HepG2 (cell line): ENCODE measurements at places on chromosomes 4 and X. TPM values are rescaled to one million over a fixed set of nuclear protein-coding genes. Genes with fewer than 3 reads are reported as not detected.

DNA sequence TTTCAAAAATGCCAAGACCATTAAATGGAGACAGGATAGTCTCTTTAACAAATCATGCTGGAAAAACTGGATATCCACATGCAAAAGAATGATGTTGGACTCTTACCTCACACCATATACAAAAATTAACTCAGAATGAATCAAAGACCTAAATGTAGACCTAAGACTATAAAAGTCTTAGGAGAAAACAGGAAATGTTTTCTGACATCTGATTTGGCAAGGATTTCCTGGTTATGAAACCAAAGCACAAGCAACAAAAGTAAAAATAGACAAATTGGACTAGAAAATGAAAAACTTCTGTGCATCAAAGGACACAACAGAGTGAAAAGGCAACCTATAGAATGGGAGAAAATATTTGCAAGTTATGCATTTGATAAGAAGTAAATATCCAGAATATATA, 37.6 kb downstream of the ARFIP1 start:
- no peak for DNase-seq

DNA sequence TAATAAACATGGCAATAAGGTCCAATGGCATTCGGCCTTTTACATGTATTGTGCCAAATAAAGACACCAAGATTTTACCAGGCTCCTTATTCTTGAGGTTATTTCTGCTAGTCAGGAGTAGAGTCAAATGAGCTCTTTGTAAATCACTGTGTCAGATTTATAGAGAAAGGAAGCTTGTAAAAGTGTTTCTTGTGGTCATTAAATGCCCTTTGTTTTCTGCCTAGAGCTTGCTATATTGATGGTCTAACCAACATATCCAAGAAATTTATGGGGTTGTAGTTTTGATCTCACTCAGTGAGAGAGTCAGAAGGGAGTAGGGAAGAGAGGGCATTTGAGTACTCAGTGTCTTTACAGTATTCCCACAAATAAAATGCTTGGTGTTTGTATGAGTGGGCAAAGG, 86.2 kb upstream of the FRMPD4 start:
- DNase-seq, result no peak

The CBR4 gene
- total RNA-seq, result 20.7 and 21.9 TPM in 2 replicates

The VCX gene
- not detected in 2 replicates for total RNA-seq

DNA sequence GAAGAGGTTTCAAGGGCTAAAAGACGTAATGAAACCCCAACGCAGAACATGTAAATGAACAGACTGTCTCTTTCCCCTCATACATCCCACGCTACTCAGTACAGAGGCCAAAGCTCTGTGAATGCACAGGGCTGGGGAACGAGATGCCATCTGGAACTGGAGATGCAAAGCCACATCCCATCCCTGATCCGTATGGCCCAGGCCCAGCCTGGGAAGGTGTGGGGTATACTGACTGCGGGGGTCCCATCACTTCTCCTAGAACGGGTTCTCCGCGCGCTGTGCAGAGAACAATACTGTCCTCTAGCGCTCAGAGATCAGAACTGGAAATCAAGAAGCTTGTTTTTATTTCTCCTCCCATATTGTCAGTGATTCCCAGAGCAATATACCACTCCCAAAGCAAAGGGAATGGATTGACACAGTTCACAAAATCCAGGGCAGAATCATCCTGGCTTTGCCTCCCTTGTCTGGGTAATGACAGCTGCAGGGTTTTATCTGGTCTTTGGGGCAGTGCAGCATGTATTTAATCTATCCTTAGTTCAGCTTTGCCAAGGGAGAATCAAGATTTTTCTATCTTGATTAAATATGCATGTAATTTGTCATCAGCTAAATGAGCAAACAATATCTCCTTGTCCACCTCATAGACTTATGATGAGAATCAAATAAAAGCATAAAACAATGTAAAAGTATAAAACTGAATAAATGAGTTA, 47.3 kb upstream of the TLR3 start:
- peak; percentile 30 for DNase-seq

DNA sequence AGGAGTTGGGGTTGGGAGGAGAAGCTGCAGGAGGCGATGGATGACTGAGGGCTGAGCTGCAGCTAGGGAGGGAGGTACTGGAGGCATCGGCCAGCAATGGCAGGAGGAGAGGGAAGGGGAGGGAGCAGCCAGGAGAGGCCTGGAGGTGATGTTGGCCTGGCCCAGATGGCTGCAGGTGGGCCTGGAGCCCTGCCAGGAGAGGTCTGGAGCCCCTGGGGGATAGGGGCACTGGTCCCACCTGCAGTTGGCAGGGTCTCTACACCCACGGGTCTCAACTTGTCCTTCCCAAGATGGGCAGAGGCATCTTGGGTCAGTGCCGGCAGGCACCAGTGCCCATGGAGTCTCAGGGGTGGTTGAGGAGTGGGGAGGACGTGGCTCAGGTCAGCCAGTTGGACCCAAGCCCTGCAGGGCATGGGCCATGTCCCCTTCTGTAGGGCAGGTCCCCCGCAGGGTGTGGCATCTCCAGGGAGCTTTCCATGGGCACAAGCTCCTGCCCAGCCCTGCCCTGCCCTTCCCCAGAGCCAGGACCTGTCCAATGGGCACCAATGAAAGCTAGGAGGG, 2.7 kb upstream of the MXD4 start:
- no peak for DNase-seq

DNA sequence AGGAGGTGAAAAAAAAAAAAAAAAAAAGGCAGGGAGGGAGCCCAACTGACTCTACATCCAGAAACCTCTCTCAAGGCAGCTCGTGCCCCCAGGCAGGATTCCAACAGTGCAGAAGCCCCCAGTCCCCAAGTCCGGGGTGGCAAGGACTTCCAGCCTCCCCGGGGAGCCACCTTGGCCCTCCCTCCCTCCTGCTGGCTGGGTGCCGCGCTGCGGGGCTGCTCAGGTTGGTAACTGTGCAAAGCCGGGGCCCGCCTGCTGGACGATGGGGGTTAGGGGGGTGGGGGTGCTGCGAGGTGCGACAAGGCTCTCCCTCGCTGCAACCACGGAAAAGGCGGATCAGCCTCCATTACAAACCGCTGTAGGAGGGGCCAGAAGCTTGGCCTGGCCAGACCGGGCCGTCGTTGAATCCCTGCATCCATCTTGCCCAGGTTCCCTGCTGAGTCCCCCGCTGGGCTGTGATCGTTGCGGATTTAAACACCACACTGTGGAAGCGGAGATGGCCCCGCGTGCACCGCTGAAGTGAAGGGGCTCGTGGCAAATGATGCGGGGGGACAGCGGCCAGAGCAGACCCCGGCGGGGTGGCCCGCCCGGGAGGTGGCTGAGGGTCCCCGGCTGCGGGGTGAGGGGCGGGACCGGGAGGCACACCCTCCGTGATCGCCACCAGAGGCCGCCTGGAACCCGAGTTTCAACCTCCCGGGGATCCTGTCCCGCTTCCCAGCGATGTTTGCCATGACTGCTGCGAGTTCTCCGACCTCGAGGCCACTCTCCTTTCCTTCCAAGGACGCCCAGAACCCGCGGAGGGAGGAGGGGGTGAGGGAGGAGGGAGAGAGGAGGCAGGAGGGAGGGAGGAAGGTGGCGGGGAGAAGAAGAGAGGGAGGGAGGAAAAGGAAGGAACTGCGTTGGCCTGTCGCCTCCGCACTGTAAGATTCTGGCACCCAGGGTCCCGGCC, 58.0 kb upstream of the DDX3X start:
- peak; percentile 21 for DNase-seq

The TEX13D gene
- total RNA-seq, result not detected in 2 replicates

- DNase-seq, result no peak
Observed at GRCh38 chr4:155005395-155006090, 202.9 kb upstream of the NPY2R start.

The ZFP42 gene
- not detected in 2 replicates for total RNA-seq

GRCh38 chr4:41137879-41138278, 76.5 kb downstream of the APBB2 start:
- no peak for DNase-seq

DNA sequence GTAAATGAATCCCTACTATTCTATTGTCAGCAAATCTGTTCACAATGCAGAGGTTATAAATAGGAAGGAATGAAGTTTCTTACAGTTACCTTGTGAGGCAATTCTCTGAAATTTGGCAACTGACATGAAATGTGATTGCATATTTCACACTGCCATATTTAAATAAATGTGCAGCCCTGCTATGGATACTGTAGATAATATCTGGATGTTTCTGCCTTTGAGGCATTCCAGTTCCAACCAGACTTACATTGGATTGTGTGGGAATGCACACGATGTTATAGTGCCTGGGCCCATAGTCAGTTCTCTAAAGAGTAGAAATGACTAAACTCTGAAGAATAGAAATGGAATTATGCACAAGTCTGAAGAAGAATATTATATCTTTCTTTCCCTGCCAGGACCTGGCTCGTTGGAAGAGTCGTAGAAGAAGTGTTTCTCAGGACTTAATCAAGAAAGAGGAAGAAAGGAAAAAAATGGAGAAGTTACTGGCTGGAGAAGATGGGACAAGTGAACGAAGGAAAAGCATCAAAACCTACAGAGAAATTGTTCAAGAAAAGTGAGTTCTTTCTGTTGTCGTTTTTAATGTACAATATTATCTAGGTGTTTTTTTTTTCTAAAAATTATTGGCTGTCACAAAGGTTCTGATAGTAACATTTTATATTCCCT, 102.7 kb downstream of the PHOX2B start:
- DNase-seq, result no peak

The PABPC1L2A gene
- not detected in 2 replicates for total RNA-seq

GRCh38 chrX:119853444-119853843, 681 bp upstream of the UPF3B start:
- no peak for DNase-seq

DNA sequence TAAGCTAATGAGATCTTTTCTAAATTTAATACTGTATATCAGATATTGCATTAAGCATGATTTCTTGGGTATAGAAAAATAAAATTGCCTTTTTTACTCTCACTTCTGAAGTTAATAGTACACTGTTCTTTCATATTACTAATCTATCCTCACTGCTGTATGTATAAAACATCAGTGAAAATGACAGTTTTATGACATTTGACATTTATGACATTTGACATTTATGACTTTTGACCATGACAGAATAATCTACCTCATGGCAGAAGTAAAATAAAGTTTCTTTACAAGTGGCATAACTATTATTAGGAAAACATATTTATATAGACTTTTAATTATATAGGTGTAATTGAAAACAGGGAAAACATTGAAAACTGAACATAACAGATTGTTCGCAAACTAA, 13.3 kb downstream of the GRID2 start:
- no peak for DNase-seq

DNA sequence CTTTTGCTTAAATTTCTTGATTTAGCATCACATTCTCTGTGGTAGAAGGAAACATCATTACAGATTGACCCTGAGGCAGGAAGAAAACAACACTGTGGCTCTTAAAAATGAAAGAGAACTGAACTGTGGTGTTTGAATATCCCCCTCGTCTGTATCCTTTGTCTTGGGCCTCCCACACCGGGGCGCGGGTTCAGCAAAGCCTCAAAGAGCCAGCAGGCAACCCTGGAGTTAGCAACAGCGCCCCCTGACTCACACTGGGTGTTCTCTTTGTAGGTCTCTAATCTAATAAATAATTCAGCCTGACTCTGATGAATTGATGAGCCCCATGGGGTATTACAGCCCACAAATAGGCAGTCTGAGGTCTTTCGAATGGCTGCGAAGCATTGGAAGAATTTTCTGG, 46.1 kb upstream of the CTSO start:
- DNase-seq, result no peak

The GLRA3 gene
- total RNA-seq, result not detected in 2 replicates

DNA sequence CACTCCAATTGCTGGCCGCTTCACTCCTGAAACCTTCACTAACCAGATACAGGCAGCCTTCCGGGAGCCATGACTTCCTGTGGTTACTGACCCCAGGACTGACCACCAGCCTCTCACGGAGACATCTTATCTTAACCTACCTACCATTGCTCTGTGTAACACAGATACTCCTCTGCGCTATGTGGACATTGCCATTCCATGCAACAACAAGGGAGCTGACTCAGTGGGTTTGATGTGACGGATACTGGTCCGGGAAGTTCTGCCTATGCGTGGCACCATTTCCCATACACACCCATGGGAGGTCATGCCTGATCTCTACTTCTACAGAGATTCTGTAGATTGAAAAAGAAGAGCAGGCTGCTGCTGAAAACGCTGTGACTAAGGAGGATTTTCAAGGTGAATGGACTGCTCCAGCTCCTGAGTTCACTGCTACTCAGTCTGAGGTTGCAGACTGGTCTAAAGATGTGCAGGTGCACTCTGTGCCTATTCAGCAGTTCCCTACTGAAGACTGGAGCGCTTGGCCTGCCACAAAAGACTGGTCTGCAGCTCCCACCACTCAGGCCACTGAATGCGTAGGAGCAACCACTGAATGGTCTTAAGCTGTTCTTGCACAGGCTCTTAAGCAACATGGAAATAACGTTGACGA, 35.8 kb upstream of the PRDM8 start:
- DNase-seq, result no peak

DNA sequence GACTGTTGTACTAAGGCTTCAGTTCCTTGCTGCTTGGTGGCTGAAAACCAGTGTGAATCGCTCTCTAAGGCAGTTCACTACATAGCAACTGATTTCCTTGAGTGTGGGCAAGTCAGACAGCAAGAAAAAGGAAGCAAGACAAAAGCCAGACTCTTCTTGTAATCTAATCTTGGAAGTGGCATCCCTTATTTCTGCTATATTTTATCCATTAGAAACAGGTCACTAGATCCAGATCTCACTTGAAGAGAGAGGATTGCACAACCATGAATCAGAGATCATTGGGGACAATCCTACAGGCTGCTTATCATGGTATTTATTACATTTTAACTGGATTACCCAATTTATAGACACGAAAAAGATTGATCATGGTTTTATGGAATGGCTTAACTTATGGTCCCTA, 684.5 kb downstream of the GRID2 start:
- DNase-seq, result no peak

DNA sequence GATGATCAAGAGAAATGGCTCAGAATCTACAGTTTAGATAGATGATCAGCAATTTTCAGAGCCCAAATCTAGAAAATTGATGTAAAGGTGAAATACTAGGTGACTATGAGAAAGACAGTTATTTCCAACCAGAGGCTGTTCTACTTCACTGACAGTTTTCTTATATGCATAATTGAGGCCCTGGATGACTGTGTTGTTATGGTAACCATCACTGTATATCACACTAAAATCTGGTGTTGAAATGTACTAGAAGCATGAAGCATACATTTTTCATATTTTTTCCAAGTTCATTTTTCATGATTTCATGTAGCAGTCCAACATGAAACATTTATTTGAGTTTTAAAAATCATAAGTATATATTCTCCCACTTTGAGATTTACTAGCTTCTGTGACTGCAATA, 87.4 kb downstream of the ATXN3L start:
- no peak for DNase-seq

DNA sequence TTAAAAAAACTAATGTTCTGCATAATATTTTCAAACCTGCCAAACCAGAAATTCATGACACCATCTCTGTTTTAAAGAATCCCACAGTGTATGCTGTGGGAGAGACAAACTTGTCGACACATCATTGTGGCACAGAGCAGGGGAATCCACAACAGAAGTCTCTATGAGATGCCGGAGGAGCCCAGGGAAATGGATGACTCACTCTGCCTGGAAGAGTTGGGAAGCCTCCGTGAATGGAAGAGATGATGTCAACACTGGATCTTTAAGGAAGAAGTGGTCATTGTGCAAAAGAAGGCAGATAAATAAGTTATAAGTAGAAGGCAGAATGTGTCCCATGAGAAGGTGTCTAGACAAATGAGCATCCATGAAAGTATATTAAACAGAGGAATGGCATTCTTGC, 595.1 kb downstream of the RAB28 start:
- no peak for DNase-seq

The ASMTL gene
- total RNA-seq, result 5.6 and 6.3 TPM in 2 replicates

GRCh38 chr4:121885115-121885514, 14.8 kb upstream of the BBS7 start:
- no peak for DNase-seq

The MTMR8 gene
- 0.14 and 0.31 TPM in 2 replicates for total RNA-seq
